ENCODE measurements at places on chromosomes 2 and 18. TPM values are rescaled to one million over a fixed set of nuclear protein-coding genes. Genes with fewer than 3 reads are reported as not detected.

DNA sequence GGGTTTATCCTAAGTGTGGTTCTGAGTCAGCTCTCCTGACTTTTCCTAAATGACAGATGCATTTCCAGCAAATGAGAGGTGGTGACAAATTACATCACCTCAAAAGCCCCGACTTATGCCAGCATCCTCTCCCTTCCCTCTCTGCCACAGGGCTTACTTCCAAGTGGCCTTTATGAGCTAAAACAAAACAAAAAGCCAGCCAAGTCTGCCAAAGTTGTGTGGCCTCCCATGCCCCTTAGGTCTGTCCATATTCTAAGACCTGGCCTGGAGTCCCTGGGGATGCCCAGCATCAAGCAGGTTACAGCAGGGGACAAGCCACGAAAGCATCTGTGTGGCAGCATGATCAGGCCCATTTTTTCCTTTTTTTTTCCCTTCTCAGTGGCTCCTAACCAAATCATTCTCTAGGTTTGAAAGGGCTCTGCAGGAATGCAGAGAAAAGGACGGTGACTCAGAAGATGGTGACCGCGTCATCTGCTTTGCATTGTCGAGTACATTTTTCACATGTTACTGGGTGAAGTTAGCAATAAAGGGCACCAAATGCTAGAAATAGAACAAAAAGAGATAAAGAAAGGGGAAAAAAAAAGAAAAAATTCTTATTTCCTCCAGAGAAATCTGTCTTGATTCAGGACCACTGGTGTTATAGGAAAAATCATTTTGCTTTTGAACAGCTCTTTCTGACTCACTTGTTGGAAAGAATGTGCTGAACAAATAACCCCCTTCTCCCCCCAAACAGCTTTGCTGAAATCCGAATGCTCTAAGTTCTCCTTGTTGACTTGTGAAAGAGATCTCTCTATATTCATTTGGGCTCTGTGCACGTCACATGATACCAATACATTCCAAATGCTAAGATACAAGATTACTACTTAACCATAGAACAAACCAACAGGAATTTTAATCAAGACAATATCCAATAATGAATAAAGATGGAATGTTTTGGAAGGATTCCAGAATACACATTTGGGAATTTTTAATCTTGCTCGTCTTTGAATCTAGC is 178.7 kb downstream of the EN1 start:
- peaks cover 20% of the 10 kb centered on the region for H3K4me1 ChIP-seq
- peak overlapping the region; percentile 49 for H3K4me3 ChIP-seq
- DNase-seq, result peak; percentile 72
- H3K27me3 ChIP-seq, result no peaks in the 10 kb centered on the region
- no peaks in the 10 kb centered on the region for H3K36me3 ChIP-seq

- no peaks in the 10 kb centered on the region for H3K36me3 ChIP-seq
- H3K4me3 ChIP-seq, result no peak overlapping the region
- no peaks in the 10 kb centered on the region for H3K4me1 ChIP-seq
- no peak overlapping the region for H3K27ac ChIP-seq
- DNase-seq, result no peak
Observed at GRCh38 chr2:41912776-41913175, 135.0 kb upstream of the PKDCC start.

- H3K4me1 ChIP-seq, result no peaks in the 10 kb centered on the region
- no peak overlapping the region for H3K4me3 ChIP-seq
- no peak overlapping the region for H3K27ac ChIP-seq
- H3K36me3 ChIP-seq, result no peaks in the 10 kb centered on the region
Observed at GRCh38 chr2:219010162-219010756, 17.0 kb upstream of the CRYBA2 start.

GRCh38 chr2:139465789-139466188 is 685.6 kb upstream of the NXPH2 start:
- H3K27me3 ChIP-seq, result no peaks in the 10 kb centered on the region
- DNase-seq, result no peak
- no peaks in the 10 kb centered on the region for H3K4me1 ChIP-seq
- H3K27ac ChIP-seq, result no peak overlapping the region

GRCh38 chr18:36912887-36913286 is 84.0 kb downstream of the KIAA1328 start:
- H3K27ac ChIP-seq, result no peak overlapping the region
- H3K27me3 ChIP-seq, result no peaks in the 10 kb centered on the region
- H3K36me3 ChIP-seq, result no peaks in the 10 kb centered on the region
- H3K4me1 ChIP-seq, result no peaks in the 10 kb centered on the region
- no peak overlapping the region for H3K4me3 ChIP-seq
- no peak for DNase-seq

- H3K4me1 ChIP-seq, result peaks cover 23% of the 10 kb centered on the region
- no peaks in the 10 kb centered on the region for H3K27me3 ChIP-seq
- H3K4me3 ChIP-seq, result peak overlapping the region; percentile 85
- peaks cover 5% of the 10 kb centered on the region for H3K36me3 ChIP-seq
Observed at GRCh38 chr18:46915800-46916550, 1.3 kb downstream of the PIAS2 start.

DNA sequence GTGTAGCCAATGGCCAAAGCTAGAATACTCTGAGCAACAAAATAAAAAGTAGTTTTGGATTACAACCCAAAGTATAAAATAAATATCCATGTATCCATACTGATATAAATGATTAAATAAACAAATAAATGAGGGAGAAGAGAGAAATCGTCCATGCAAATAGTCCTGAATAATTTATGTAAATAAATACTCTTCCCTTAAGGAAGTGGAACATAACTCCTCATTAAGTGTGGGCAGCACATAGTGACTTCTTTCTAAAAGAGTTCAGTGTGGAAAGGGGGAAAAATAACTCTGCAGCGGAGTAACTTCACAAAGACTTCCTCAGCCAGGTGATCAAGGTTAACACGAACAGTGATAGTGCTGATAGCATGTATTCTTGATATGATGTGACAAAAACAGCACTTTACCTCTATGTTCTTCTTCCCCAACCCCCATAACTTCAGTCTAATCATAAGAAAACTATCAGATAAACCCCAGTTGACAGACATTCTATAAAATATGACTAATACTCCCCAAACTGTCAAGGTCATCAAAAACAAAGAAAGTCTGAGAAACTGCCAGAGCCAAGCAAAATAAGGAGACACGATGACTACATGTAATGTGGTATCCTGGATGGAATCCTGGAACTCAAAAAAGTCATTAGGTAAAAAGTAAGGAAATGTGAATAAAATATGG is 30.7 kb downstream of the METTL8 start:
- H3K27me3 ChIP-seq, result no peaks in the 10 kb centered on the region
- H3K4me1 ChIP-seq, result peaks cover 41% of the 10 kb centered on the region
- no peak overlapping the region for H3K4me3 ChIP-seq
- peak overlapping the region; percentile 37 for H3K27ac ChIP-seq
- DNase-seq, result peak; percentile 46

- H3K36me3 ChIP-seq, result no peaks in the 10 kb centered on the region
- H3K27ac ChIP-seq, result no peak overlapping the region
- no peak for DNase-seq
Observed at GRCh38 chr2:33528441-33528950, 52.0 kb downstream of the RASGRP3 start.

Gene KIF1A
- not detected for total RNA-seq

Gene GPR35
- total RNA-seq, result 0.81 TPM

Gene CD8A
- not detected for total RNA-seq

Gene ZSWIM2
- total RNA-seq, result not detected

Gene IL1RL1
- 25.6 TPM for total RNA-seq

Gene C2orf78
- total RNA-seq, result not detected

Gene LYG1
- 1.2 TPM for total RNA-seq

Gene GALNT13
- 0.54 TPM for total RNA-seq

Gene ACADL
- not detected for total RNA-seq
